Fibroblast of skin of right biceps (primary cell): ENCODE measurements at places on chromosomes 6 and 20.

- DNase-seq: no peak
Measured at GRCh38 chr20:37846573-37846972, 56.4 kb upstream of the VSTM2L start.

DNA sequence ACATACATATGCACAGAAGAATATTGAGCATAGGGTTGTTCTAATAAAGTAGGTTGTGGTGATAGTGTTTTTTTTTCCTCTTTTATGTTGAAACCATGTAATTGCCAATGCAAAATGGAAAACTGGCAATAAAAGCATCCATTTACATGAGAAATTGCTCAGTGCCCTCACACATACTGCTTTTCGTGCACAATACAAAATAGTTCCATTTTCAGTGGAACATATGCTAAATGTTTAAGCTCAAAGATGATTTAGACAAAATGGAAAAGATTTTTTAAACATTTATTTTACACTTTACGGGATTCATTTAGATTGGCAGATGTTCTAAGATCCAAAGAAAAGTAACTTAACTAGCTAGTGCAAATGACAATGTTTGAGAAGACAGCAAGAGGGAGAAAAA lies 678.1 kb upstream of the MANEA start:
- DNase-seq: no peak

DNA sequence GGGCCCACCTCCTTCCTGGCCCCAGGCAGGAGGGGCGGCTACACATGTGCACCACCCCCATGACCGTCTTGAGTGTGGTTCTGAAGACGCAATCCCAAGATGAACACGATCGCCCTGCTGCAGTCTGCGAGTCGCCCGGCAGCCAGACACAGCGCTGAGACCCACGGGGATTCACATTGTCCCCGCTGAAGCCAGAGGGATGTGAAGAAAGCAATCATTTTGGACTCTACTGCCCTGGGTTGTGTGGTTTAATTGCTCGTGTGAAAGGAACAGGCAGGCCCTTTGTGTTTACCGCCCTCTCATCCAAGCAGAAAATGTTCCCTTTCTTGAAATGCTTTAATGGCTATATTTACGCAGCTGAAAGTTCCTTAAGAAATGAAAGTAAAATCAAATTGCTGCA lies 279.5 kb downstream of the TAF4 start:
- DNase-seq: no peak

DNA sequence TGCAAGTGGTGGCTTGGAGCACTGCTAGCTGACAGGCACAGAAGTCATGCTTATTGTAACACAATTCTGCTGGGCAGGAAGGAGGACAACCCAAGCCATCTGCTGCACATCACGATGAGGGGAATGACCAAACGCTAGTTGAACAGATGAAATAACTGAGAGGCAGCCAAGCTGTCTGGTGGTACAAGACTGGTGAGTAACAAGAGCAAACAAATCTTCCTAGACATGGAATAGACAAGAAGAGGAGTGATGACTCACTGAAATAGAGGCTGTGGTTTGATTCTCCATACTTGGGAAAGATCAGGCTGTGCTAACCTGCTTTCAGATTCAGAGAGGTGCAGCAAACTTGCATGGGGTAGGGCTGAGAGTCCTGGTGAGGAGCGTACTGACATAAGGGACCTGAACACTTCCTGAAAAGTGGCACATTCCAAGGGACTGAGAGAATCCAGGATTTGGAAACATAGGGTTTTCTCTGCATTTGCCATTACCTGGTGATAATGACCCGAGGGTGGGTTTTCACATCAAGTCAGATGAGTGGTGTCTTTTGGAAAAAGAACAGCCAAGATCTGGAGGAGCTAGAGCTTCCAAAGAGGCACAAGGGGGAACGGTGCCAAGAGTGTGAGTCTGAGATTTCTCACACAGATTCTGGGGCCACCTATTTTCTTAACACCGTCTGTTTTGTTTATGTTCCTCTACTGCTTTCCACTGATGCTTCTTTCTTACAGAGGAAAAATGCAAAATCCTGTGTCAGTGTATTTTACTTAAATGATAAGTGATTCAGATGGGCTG lies 60.0 kb downstream of the PRL start:
- peak; percentile 99 for DNase-seq

DNA sequence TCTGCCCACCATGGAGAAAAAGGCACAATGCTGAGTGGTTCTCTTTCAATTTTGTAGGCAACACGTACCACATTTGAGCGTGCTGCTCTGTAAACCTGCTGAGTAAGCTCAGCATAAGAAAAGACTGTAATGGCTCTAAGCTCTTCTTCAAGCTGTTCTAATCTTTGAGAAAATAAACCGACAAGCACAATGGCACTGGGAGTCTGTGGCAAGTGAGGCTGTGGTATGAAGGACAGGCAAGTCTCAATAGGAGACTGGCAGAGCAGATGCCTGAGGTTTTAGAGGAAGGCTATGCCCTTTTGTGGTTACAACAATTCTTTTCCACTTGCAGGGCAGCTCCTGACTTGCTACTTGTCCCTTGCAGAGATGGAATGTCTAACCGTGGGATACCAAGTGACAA lies 136.7 kb upstream of the EXOC2 start:
- DNase-seq: no peak

GRCh38 chr6:108446629-108447150 lies 114.0 kb upstream of the FOXO3 start:
- no peak for DNase-seq

- DNase-seq: no peak
Measured at GRCh38 chr20:10605547-10606195, 68.1 kb downstream of the JAG1 start.

- peak; percentile 20 for DNase-seq
Measured at GRCh38 chr20:31605902-31606803, 1.1 kb downstream of the ID1 start.

DNA sequence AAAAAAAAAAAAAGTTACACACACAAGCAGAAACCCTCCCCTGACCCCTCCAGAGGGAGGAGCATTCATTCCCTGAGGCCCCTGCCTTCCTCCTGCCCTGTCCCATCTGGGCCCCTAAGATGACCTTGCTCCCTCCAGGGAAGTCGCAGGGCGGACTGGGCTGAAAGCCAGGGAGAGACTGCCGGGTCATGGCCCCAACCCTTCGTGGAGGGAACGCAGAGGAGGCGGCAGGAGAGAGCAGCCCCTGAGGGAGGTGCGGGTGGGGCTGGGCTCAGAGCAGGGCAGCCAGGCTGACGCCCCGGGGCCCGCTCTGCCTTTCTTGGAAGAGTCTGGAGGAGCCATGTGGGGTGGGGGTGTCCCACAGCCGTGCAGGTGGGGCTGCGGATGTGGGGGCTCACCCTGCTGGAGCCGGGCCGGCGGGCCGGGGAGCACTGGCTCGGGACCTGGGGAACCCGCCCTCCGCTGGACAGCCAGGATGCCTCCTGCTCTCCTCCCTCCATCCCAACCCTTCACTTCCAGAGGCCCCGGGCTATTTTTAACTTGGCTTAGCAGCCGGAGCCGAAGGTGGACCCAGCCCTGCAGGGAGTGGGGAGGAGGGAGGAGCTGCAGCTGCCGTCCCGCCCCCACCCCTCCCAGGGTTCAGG lies 15.0 kb upstream of the ABHD16B start:
- no peak for DNase-seq

DNA sequence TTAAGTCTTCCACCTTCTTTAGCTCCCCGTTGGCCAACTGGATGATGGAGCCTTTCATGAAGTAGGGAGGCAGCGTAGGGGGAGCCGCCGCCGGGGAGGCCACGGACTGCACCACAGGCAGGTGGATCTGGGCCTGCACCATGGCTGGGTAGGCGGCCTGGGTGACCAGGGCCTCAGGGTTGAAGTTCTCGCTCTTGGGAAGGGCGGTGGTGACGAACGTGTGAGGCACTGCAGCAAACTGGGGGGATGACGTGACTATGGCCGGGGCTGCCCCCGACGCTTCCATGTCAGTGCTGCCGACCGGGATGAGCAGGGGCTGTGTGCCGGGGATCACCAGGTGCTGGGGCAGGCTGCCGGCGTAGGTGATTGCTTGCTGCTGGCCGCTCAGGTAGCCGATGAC lies 88.1 kb downstream of the GMPR start:
- no peak for DNase-seq

- peak; percentile 27 for DNase-seq
Measured at GRCh38 chr6:15268137-15268908, 22.5 kb downstream of the JARID2 start.

DNA sequence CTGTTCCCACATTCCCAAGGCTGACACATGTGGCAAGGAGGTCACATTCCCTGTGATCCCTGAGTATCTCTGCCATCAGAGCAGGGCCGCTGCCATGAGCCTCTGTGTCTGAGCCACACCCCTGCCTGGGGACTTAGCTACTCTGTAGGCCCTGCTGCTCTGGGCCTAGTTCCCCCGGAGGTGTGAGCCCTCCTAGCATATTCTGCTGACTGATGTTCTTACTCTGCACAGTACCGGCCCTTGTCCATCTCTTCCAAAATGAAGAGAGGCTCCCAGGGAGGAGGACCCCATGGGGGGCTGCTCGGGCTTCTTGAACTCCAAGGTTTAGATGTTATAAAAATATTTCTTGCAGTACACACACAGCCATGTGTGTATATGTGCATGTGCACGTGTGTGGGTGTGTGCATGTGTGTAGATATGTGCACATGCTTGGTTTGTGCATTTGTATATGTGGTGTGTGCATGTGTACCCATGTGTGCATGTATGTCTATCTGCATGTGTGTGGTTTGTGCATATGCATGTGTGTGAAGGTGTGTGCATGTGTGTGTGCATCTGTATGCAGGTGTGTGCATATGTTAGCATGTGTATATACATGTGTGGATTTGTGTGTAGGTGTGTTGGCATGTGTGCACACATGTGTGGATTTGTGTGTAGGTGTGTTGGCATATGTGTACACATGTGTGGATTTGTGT lies 101.2 kb downstream of the ERMARD start:
- DNase-seq: no peak

DNA sequence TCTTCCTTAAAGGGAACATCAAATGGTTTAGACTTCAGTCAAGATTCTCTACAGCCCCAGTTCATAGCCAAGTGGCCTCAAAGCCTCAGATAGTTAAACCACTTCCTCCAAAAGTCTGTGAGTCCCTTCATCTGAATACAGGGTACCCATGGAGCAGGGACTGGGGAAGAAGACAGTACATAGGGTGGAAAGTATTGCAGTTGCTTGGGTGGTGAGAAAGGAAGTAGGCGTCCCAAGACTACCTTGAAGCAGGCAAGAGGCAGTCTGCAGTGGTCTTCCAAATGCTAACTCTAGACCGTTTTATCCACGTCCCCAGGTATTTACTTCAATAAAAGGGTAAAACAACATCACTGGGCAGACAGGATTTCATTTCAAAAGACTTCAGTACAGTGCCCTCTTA lies 2.0 kb downstream of the FYN start:
- DNase-seq: no peak

GRCh38 chr6:79543886-79544285 lies 6.7 kb upstream of the LCA5 start:
- no peak for DNase-seq

GRCh38 chr6:4885341-4885933 lies 109.2 kb downstream of the CDYL start:
- DNase-seq: no peak

GRCh38 chr20:17871181-17871580 lies 97.4 kb downstream of the SNX5 start:
- DNase-seq: no peak

DNA sequence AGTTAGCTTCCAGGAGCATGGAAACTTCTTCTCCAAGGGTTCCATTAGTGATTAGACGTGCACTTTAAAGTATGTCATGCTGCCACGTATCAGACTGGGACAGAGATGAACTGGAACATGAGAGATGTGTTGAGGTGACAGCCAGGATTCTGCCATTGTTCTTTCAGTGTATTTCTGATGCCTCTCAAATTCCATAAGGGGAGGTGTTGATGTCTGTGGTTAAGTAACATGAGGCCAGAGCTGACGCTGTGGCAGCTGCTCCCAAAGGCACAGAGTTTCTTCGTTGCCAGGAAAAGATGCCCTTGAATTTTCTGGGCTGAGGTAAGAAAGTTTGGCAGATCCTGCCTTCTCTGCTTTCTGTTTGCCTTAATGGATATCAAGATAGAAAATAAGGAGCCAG lies 63.5 kb downstream of the TRMT6 start:
- DNase-seq: no peak

DNA sequence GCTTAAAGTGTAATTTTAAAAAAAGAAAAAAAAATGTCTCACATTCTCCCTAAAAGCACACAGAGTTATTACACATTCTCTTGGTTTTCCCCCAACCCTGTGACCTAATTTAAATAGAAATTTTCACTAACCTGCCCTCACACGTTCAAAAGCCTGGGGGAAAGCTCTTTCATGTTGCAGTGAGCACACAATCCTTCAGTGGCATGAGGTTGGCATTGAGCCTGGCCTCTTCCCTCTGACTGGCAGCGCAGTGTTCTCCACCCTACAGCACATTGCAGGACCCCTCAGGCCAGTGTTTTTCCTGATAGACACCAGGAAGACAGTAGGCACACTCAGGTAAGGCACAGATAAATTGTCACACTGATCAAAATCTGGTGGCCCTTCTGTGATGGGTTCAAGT lies 34.1 kb downstream of the TNFRSF21 start:
- no peak for DNase-seq

DNA sequence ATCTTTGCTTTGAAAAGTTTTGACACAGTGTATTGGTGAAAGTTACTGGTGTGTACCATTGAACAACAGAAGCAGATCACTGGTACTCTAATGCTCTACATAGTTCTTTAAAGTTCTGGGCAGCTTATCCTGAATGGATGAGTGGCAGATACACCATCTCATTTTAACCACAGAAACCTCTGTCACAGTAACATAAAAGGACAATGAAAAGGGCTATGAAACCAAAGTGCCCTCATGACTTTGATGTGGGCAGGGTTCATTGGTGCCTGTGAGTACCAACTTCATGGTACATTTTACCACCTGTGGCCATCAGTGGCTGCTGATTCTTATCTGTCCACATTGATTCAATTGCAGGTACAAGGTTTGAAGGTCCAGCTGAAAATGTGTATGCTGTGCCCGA lies 285.7 kb upstream of the PREP start:
- no peak for DNase-seq

- DNase-seq: no peak
Measured at GRCh38 chr20:7858734-7859250, 81.5 kb downstream of the HAO1 start.

DNA sequence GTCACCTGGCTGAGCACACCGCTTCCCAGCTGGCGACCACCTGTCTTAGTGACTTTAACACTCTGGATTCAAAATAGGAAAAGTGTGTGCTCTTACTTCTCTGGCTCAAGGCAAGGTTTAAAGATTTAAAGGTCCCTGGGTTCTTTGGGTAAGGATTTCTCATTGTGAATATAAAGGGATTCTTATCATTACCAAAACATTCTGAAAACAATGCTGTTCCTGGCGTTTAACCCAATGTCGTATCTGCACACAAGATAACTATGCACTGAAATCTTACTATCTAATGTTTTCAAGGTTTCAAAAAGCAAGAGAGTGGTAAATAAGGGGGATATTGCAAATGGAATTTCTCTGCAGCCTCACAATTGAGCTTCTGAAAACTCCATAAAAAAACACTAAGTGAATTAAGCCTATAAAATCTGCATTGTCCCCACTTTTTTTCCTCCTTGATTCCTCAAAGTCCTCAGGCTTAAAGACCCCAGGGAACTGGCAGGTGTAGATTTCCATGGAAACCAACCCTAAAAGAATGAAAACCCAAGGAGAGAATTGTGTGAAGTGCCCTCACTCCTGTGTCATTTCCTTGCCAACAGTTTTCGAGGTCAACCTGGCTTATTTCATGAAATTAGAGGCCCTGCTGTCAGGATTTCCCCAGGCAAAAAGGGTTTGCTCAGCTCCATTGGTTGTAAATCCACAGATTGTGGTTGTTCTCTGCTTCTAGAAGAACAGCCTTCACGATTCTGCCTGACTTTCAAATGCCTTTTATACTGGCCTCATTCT lies 44.0 kb downstream of the BMP2 start:
- DNase-seq: no peak

- DNase-seq: no peak
Measured at GRCh38 chr6:42689371-42689770, 33.0 kb downstream of the PRPH2 start.
